ENCODE measurements at places on chromosomes 12 and 14.

DNA sequence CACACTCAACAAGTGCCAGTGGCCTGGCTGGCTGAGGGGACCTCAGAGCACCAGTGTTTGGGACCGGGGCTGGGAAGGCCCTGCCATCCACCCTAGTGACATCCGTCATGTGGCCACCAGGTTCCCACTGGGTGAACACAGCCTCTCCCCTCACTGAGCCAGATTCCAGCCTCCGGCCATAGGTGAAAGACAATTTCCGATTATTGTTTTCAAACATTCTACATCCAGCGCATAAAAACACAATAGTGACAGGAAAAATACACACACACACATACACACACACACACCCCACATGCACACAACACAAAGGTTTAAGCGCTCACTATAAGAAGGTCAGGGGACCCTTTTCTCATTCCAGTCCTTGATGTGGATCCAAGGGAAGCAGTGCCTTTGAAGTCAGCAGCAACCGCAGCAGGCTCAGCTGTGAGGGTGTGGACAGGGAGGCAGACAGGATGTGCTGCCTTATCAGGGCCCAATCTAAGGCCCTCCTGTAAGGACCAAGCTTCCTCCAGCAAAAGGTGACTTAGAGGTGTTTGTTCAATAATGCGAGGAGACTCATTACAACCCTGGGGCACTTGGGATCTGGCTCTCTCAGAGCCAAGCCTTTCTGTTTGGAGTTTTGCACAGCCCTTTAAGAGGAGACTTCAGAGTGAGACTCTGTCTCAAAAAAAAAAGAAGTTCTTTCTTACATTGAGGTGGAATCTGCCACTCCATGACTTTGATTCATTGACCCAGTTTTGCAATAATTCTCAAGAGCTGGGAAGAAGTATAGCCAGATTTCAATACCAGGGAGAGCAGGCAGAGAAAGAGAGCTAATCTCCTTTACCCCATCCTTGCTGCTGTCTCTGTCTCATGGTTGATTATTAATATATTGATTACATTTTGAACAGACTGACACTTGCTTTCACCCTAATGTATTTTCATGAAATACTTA, 227.8 kb downstream of the ZFP36L1 start:
- DNase-seq, result no peak

DNA sequence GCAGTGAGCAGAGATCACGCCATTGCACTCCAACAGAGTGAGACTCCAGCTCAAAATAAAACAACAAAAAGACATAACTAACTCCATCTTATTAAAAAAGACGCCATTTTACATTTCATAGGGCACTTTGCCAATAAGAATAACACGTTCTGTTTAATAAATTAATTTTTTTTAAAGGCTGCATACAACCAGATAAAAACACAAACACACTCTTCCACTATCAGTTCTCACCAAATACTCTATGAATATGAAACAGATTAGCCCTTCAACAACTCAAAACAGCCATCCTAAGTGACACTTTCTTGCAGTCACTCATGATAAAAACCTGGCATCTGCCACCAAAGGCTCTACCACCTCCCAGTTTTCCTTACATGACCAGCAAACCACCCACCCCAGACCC, 16.1 kb downstream of the AICDA start:
- no peak for DNase-seq

GRCh38 chr12:124322271-124322998, 27.5 kb downstream of the RFLNA start:
- no peak for DNase-seq

DNA sequence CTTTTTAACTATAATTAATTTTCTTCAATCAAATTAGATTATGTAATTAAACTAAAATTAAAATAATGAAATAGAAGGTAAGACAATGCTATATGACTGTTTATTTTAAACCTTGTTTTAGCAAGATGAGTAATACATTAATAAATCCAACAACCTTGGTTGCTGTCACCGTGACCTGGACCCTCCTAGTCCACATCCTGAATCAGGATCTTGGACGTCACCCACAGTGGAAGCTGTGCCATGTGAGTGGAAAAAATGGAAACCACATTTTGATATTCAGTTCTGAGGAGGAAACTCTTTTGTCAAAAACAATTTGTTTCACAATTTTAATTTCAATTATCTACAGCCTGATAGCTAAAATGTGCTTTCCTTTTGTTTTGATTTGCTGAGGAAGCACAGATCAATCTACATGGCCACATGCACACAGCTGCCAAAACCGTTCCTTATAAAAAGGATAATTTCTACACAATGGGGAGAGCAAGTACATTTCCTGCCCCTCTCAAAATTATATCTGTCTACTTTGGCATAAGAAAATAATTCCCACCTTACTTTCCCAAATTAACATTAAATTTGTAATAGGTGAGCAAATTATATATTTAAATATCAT, 255.5 kb downstream of the RASSF9 start:
- no peak for DNase-seq

GRCh38 chr14:91945751-91946621, 1.5 kb downstream of the FBLN5 start:
- peak; percentile 27 for DNase-seq

GRCh38 chr14:102798926-102799325, 21.7 kb downstream of the TRAF3 start:
- DNase-seq, result no peak

GRCh38 chr14:99393059-99393655, 87.5 kb downstream of the SETD3 start:
- peak; percentile 33 for DNase-seq

- DNase-seq, result peak; percentile 57
Measured at GRCh38 chr14:91911474-91912032, 35.9 kb downstream of the FBLN5 start.

DNA sequence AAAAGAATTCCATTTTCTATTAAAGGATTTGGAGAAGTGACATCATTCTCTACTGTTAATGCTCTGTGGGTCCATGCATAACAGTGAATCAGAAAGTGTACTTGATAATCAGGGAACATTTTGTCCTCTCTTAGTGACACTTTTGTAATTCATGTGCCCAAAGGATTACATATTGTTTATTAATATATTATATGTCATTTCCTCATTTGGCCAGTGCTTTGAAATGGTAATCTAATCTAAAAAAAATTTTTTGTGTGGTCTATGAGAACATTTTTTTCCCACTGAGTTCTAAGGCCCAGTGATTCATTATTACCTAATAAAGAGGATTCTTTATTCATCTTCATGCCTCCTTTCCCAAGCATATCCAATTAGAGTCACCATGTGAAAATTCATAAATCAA, 79.7 kb upstream of the MYF6 start:
- peak; percentile 10 for DNase-seq

GRCh38 chr12:6090803-6091202, 33.7 kb downstream of the VWF start:
- DNase-seq, result peak; percentile 57

- DNase-seq, result no peak
Measured at GRCh38 chr12:57898308-57898970, 42.9 kb upstream of the ATP23 start.

DNA sequence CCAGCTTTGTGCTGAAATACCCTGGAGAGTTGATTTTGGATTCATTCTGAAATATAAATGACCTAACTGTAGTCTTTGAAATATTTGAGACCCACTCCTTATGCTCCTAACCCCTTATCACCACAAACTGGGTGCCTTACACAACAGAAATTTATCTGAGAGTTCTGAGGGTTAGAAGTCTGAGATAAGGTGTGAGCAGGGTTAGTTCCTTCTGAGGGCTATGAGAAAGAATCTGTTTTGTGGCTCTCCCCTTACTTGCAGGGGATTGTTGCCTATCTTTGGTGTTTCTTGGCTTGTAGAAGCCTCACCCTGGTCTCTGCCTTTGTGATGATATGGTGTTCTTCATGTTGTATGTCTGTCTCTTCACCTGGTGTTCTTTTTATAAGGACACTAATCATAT, 91.7 kb downstream of the DERA start:
- no peak for DNase-seq

DNA sequence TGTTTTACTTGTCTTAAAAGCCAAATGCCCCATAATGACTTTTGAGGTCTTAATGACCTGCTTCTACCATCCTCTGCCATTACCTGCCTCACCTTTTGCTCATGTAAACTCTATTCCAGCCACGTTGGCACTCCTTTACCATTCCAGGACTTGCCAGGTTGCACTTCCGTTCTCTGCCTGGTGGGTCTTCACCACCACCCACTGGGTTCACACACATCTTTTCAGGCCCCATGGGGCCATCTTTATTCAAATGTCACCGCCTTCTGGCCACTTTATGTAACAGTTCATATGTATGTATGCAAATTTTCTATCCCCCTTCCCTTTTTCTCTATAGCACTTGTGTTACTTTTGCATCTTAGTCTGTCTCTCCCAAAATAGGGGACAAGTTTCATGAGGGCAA, 57.7 kb downstream of the ATP2A2 start:
- DNase-seq, result no peak

- no peak for DNase-seq
Measured at GRCh38 chr14:35133542-35134328, 11.4 kb downstream of the PRORP start.

- no peak for DNase-seq
Measured at GRCh38 chr14:59753512-59753911, 117.1 kb downstream of the RTN1 start.
